ENCODE measurements at places on chromosomes 13 and 19.

DNA sequence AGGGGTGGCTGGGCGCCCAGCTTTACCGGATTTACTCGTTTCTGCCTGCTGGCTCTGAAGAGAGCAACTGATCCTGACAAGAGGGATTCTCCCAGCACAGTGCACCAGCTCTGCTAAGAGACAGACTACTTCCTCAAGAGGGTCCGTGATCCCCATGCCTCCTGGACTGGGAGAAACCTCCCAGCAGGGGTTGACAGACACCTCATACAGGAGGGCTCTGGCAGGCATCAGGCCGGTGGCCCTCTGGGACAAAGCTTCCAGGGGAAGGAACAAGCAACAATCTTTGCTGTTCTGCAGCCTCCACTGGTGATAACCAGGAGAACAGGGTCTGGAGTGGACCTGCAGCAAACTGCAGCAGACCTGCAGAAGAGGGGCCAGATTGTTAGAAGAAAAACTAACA is 1192.5 kb upstream of the PRR20A start:
- DNase-seq: no peak

DNA sequence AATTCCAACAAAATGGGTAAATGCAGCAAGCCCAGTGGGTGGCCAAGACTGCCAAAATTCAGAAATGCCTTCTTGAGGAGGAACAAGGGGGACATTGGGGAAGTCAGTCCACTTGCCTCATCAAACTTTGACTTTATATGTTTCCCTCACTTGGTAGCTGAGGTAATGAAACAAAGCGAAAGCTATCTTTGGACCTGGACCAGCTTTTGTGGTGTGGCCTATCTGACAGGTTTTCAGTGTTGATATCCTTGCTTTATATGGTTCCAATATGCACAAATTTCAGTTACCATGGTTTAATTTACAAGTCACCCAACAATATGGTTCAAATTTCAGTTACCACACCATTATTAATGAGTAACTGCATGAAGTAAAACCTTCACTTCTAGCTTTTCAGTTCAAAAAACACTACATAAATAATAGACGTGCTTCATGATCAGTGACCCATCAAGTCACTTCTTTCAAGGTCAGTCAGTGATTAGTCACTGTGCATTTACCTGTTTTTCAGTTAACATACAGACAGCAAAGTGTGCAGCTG is 17.7 kb upstream of the POU4F1 start:
- no peak for DNase-seq

DNA sequence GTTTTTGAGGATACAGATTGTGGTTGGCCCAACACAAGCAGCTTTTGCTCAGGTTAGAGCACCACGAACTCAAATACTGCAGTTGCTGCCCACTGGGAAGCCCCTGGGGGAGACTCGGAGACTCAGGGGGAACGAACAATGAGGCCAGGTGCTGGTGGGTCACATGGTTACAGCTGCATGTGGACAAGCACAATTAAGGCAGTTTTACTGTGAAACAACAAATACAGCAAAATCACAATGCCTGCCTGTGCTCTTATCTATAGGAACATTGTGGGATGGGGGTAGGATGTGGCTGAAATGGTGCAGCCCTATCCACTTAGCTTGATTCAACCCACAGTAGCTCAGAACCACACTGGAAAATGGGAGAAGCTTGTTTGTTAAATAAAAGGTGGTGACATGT is 119.7 kb upstream of the SPATA13 start:
- DNase-seq: no peak

GRCh38 chr13:99663908-99664307 is 162.6 kb downstream of the TM9SF2 start:
- DNase-seq: no peak

DNA sequence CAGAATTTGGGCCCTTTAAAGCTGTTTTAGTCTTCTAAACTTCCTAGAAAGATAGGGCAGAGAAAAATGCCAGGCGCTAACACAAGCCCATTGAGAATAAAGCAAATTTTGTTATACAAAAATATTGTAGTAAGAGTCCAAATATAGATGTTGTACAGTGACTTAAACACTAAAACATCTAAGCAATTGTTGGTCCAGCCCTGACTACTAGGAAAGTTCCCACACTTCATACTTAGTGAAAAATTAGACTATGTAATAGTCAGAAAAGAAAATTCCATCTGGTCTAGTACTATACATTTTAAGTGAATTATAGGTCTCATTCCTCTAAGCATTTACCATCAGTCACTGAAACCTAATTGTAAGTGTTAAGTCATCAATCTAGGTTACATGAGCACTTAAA is 1518.3 kb upstream of the SLC10A2 start:
- no peak for DNase-seq

DNA sequence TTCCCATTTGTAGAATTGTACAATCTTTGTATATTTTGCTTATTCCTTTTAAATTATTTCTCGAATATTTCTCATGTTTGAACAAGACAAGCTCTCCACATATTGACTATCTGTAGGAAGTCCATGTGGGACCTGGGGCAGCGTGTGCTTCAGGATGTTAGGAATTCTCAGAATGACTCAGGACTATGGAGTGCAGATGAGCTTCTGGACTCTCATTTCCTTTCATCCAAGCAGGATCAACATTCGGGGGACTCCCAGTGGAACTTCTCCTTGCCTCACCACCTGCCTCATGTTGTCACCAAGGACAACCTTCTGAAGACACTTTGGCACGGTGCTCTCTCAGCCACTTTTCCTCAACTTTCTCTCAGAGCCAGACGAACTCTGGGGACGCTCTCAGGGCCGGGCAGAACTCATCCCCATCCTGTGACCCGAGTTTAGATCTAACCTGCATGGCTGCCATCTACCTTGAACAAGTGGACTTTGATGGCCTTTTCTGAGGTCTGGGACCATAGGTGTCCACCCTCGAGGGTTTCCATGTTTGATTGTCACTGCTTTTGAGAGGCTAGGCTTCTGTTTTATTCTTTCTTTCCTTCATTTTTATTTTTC is 441.7 kb downstream of the IRS2 start:
- no peak for DNase-seq

DNA sequence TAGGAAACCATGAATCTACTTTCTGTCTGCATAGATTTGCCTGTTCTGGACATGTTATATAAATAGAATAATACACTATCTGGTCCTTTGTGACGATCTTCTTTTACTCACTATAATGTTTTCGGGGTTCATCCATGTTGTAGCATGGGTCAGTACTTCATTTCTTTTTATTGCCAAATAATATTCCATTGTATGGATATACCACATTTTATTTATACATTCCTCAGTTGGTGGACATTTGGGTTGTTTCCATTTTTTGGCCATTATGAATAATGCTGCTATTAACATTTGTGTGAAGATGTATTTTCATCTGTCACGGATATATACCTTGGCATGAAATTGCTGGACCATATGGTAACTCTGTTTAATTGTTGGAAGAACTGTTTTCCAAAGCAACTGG is 6.8 kb downstream of the BIVM start:
- no peak for DNase-seq

- no peak for DNase-seq
Measured at GRCh38 chr13:107276936-107277335, 709.0 kb upstream of the ARGLU1 start.

DNA sequence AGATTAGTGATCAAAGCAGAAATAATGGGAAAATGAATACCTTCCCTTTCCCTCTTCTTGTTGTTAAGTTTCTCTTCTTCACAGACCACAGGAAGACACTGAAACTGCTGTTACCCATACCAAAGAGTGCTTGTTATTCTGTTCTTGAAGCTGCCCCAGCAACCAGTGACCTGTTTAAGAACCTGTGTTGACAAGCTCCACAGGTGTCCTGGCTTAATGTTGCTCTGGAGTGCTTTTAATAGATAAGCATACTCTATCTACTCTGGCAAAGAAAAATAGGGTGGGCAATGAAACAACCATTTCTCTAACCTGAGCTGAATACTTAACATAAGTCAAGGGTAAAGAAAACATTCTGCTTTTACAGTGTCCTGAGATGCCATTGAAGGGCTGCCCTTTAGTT is 506.7 kb upstream of the GPC6 start:
- DNase-seq: no peak
